ENCODE measurements at places on chromosomes 3 and 15.

DNA sequence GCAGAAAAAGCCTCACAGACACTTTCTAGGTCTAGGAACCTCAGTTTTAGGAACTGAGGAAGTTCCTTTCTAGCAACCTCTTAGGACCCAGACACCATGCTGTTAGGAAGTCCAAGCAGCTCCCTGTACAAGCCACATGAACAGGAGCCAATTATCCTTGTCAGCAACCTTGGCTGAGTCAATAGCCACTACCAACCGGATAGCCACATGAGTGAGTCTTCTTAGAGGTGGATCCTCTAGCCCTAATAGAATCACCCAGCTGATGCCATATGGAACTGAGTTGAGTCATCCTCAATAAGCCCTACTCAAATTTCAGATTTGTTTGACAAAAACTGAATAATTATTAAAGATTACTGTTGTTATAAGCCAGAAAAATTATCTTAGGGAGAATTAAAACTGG, 256.2 kb downstream of the NLGN1 start:
- DNase-seq: peak; percentile 27
- no peaks in the 10 kb centered on the region for H3K36me3 ChIP-seq
- peaks cover 6% of the 10 kb centered on the region for H3K4me1 ChIP-seq
- H3K4me3 ChIP-seq: no peak overlapping the region
- H3K27ac ChIP-seq: no peak overlapping the region
- no peaks in the 10 kb centered on the region for H3K27me3 ChIP-seq

- H3K27ac ChIP-seq: no peak overlapping the region
- no peaks in the 10 kb centered on the region for H3K27me3 ChIP-seq
- H3K36me3 ChIP-seq: no peaks in the 10 kb centered on the region
- H3K4me3 ChIP-seq: no peak overlapping the region
- no peak for DNase-seq
Observed at GRCh38 chr3:34483311-34483887, 685.0 kb downstream of the PDCD6IP start.

DNA sequence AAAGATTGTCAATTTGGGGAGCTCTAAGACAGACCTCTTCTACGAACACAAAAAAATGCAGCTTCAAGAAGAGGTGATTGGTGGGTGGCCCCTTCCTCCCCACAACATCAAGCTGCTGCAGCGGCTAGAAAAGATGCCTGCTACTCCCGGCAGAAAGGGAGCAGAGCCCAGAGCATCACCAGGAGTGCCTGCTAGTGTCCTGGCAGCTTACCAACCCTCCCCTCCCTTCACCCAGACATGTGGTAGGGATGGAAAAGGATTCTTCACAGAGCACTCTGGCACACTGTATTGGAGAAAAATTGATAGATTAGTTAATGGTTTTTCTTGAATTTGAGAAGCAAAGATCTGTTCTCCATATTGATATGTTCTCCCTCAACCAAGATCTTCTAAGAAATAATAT, 10.8 kb downstream of the IP6K1 start:
- no peaks in the 10 kb centered on the region for H3K4me1 ChIP-seq
- no peak for DNase-seq
- H3K4me3 ChIP-seq: no peak overlapping the region
- no peak overlapping the region for H3K27ac ChIP-seq
- H3K36me3 ChIP-seq: 0 out of 2 replicates have a peak, but pooled peaks cover 6% of the 10 kb centered on the region

- peaks cover 52% of the 10 kb centered on the region for H3K27me3 ChIP-seq
- DNase-seq: peak; percentile 5
- H3K4me1 ChIP-seq: no peaks in the 10 kb centered on the region
- no peaks in the 10 kb centered on the region for H3K36me3 ChIP-seq
- H3K27ac ChIP-seq: no peak overlapping the region
- H3K4me3 ChIP-seq: no peak overlapping the region
Observed at GRCh38 chr3:38646630-38647029, 2.9 kb downstream of the SCN5A start.

- H3K4me3 ChIP-seq: no peak overlapping the region
- no peak for DNase-seq
- H3K27ac ChIP-seq: no peak overlapping the region
- no peaks in the 10 kb centered on the region for H3K36me3 ChIP-seq
Observed at GRCh38 chr15:31345606-31346366, 19.2 kb downstream of the KLF13 start.

GRCh38 chr15:41952013-41952563, 20.3 kb downstream of the EHD4 start:
- H3K36me3 ChIP-seq: 0 out of 2 replicates have a peak, but pooled peaks cover 7% of the 10 kb centered on the region
- H3K27ac ChIP-seq: no peak overlapping the region
- peaks cover 19% of the 10 kb centered on the region for H3K4me1 ChIP-seq
- no peak for DNase-seq
- H3K27me3 ChIP-seq: no peaks in the 10 kb centered on the region

DNA sequence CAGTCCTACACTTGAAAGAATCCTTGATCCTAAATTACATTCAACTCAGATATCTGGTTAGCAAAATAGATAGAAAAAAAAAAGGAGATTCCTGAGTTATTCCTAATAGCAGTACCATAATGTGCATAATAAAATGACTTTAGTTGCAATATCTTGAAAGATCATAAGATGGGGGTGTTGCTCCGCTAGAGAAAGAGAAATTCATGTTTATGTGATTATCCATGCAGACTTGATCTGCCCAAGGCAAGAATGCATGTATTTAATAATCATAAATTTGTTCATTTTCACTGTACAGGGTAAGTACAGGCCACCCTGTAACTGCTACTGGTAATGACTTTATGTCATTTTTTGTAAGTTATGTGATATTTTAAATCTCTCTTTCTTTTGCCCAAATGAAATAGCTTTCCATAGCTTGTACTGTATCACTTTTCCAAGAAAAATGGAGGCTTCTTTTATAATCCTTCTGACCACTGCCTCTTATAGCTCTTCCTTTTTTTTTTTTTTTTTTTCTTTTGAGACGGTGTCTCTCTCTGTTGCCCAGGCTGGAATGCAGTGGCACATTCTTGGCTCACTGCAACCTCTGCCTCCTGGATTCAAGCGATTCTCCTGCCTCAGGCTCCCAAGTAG, 84.6 kb downstream of the HCN4 start:
- no peaks in the 10 kb centered on the region for H3K27me3 ChIP-seq
- DNase-seq: peak; percentile 31
- no peak overlapping the region for H3K4me3 ChIP-seq
- H3K36me3 ChIP-seq: no peaks in the 10 kb centered on the region
- no peak overlapping the region for H3K27ac ChIP-seq

GRCh38 chr3:51687431-51688205, 16.6 kb downstream of the TEX264 start:
- DNase-seq: peak; percentile 39
- H3K36me3 ChIP-seq: no peaks in the 10 kb centered on the region
- peaks cover 12% of the 10 kb centered on the region for H3K4me1 ChIP-seq
- H3K27ac ChIP-seq: no peak overlapping the region
- H3K4me3 ChIP-seq: no peak overlapping the region

DNA sequence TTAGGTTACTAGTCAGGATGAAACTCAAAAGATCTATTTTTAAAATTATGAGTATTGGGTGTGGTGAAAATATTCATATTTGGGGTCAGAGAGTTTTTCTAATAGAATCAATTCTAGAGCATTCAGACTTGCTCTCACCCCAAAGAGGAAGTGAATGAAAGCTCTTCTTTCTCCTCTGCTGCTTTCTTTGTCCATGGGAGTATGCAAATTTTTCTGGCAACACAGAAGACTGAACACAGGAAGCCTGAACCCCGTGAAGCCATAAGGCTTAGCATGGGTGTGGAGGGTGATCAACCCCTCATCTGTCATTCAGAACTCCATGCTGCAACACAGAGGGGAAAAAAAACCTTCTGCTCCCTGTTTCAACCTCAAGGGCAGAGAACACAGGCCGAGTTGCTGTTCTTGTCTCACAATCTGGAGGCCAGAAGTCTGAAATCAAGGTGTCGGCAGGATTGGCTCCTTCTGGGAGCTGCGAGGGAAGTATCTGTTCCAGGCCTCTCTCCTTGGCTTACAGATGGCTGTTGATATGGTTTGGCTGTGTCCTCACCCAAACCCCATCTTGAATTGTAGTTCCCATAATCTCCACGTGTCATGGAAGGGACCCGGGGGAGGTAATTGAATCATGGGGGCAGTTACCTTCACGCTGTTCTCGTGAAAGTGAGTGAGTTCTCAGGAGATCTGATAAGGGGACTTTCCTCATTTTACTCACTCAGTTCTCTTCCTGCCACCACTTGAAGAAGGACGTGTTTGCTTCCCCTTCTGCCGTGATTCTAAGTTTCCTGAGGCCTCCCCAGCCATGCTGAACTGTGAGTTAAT, 33.7 kb upstream of the CD47 start:
- DNase-seq: no peak
- H3K4me3 ChIP-seq: no peak overlapping the region
- no peaks in the 10 kb centered on the region for H3K4me1 ChIP-seq
- H3K27me3 ChIP-seq: no peaks in the 10 kb centered on the region
- H3K27ac ChIP-seq: no peak overlapping the region
- H3K36me3 ChIP-seq: no peaks in the 10 kb centered on the region

DNA sequence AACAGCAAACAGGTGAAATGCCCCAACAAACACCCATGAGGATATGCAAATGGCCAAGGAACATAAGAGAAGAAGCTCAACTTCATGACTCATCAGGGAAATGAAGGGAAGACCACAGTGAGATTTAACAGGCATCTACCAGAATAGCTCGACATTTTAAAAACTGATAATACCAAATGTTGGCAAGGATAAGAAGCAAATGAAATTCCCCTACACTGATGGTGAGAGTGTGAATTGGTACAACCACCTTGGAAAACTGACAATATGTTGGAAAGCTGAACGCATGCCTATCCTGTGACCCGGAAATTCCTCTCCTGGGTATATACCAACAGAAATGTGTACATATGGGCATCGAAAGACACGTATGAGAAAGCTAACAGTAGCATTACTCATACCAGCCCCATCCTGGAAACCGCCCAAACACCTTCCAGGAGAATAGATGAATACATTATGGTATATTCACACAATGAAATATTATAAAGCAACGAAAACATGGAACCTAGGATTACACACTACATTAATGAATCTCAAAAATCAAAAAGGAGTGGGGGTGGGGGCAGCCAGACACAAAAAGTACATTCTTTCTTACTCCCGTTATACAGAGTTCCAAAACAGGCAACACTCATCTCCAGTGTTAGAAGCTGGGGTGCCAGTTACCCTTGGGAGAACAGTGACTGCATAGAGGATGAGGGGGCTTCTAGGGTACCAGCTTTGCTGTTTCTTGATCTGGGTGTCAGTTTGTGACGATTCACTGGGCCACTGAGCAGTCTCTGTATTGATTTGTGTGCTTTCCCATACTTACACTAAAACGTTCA, 16.9 kb downstream of the RFTN1 start:
- no peaks in the 10 kb centered on the region for H3K4me1 ChIP-seq
- H3K27ac ChIP-seq: no peak overlapping the region
- H3K36me3 ChIP-seq: 0 out of 2 replicates have a peak, but pooled peaks cover 5% of the 10 kb centered on the region
- no peak overlapping the region for H3K4me3 ChIP-seq

- no peaks in the 10 kb centered on the region for H3K36me3 ChIP-seq
- no peak overlapping the region for H3K27ac ChIP-seq
- H3K4me3 ChIP-seq: no peak overlapping the region
- peak; percentile 44 for DNase-seq
Observed at GRCh38 chr3:129112308-129113052, 9.1 kb downstream of the RAB43 start.

DNA sequence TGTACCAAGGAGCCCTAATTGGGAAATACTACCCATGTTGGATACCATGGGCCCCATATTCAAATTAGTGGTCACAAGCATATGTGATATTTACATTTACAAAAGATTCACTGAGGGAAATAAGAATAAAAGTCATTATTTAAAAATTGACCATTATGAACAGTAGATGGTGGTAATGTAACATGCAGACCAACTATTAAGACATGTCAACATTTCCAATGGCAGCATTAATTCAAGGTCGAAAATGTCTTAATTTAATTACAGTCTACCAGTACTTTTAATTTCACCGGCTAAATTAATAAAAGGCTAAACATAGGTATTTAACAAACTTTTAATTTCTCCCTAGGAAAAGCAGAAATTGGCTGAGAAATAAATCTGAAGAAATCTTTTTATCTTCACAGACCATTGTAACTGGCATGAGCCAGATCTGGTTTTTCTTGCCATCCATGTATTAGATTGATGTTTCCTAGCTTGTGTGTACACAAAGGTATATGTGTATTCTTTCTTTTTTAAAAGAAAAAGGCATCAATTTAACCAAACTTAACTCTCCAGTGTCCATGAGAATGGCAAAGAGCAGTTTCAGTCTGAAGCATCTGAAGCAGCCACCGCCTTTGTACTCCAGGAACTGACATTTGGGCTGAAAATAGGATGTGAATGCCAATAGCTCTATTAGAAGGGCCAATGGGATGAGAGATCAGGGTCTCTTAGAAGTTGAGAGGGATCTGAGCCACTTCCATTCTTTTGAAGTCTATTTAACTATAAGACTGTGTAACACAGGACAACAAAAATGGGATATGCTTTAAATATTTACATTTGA, 26.6 kb downstream of the NEK11 start:
- H3K36me3 ChIP-seq: no peaks in the 10 kb centered on the region
- H3K27ac ChIP-seq: no peak overlapping the region
- DNase-seq: peak; percentile 29
- H3K4me3 ChIP-seq: no peak overlapping the region

DNA sequence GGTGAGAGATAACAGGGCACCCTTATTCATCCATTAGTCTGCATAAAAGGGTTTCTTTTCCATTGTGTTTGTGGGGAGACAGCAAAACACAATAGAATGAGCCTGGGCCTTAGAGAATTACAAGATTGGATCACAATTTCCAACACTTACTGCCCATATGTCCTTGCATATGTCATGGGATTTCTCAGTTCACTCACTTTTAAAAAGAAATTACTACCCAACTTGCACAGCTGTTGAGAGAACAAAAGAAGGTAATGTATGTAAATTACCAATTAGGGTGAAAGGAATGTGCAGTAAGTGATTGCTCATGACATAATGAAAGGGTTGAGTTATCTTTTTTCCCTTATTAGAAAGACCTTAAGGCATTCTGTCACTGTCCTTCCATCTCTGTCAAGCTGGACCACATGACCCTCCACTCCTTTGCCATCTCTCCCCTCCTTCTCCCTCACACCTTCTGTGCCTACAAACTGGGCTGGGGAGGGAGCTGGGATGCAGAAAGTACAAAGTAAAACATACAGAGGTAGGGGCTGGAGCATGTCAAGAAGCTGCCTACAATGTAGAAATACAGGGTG, 244.2 kb downstream of the ZMAT3 start:
- no peak overlapping the region for H3K4me3 ChIP-seq
- H3K27ac ChIP-seq: no peak overlapping the region
- H3K4me1 ChIP-seq: no peaks in the 10 kb centered on the region
- no peaks in the 10 kb centered on the region for H3K36me3 ChIP-seq

GRCh38 chr3:87805670-87806069, 253.1 kb downstream of the CGGBP1 start:
- H3K4me1 ChIP-seq: peaks cover 10% of the 10 kb centered on the region
- no peaks in the 10 kb centered on the region for H3K36me3 ChIP-seq
- DNase-seq: no peak
- 0 out of 2 replicates have a peak, but pooled peaks cover 4% of the 10 kb centered on the region for H3K27me3 ChIP-seq

- DNase-seq: peak; percentile 89
- H3K4me1 ChIP-seq: peaks cover 6% of the 10 kb centered on the region
- no peaks in the 10 kb centered on the region for H3K27me3 ChIP-seq
Observed at GRCh38 chr3:58177747-58178527, 32.8 kb downstream of the DNASE1L3 start.

All from GM23248 (cell line).